ENCODE measurements at places on chromosomes 3 and 15.

- DNase-seq: no peak
These were observed 2.2 kb downstream of the HPS3 start for GRCh38 chr3:149131589-149131988.

- no peak for DNase-seq
These were observed 50.3 kb downstream of the CHSY1 start for GRCh38 chr15:101201411-101202174.

GRCh38 chr3:50194128-50194902 is 2.9 kb downstream of the GNAT1 start:
- DNase-seq: no peak

DNA sequence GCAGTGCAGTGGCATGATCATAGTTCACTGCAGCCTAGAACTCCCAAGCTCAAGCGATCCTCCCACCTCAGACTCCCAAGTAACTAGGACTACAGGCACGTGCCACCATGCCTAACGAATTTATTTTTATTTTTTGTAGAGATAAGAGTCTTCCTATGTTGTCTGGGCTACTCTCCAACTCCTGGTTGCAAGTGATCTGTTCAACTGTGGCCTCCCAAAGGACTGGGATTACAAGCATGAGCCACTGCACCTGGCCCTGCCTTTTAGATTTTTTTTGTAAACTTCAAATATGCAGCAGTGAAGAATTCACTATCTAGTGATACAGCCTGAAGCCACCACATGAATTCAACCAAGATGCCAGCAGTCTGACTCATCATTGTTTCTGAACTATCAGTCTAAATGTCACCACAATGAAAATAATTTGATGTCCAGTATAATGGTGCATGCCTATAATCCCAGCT is 32.7 kb downstream of the UBXN7 start:
- no peak for DNase-seq

- DNase-seq: no peak
These were observed 66.2 kb downstream of the LRRK1 start for GRCh38 chr15:100985401-100985800.

- DNase-seq: no peak
These were observed 24.5 kb upstream of the MYRIP start for GRCh38 chr3:39784922-39785321.

- DNase-seq: no peak
These were observed 154.2 kb downstream of the MECOM start for GRCh38 chr3:169509359-169509758.

- no peak for DNase-seq
These were observed 3.3 kb upstream of the WNT5A start for GRCh38 chr3:55490276-55490913.

DNA sequence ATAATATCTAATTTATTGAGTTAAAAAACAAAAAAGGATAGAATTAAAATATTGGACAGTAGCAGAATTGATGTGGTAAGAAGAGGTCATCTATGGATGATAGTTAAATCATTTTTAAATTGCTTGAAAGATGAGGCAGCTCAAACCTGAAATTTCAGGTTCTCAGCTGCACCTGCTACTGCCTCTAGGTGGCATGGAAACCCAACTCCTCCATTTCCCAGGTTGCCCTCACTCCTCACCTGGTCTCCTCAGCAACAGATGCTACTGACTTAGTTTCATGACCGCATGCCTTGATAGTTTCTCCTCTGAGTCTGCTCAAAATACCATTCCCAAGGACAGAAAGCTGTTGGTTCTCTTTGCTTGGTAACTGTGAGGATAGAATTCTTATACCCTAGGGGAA is 148.1 kb downstream of the ABHD5 start:
- no peak for DNase-seq

- DNase-seq: no peak
These were observed 31.1 kb upstream of the SV2B start for GRCh38 chr15:91068966-91069365.
